ENCODE measurements at places on chromosomes 7 and 10. TPM values are rescaled to one million over a fixed set of nuclear protein-coding genes. Genes with fewer than 3 reads are reported as not detected.

DNA sequence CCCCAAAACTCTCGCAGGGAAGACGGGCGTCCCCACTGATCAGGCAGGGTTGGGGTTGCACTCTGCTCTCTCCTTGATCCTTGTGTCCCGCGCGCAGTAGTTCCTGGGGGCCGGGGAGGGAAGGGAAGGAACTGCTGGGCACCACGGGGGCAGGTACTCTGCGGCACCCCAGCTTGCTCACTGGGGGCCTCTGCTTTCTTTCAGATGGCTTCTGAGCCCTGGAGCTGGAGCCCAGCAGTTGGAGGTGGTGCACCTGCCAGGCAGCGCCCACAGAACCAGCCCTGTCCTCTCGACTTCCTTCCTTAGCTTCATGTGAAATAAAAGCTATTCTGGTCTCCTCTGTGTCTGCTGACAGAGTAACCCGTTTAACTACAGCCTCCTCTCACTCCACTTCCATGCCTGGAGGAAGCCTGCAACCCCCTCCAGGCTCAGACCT is 12.2 kb downstream of the PLAC9 start:
- DNase-seq = no peak
- H3K27me3 ChIP-seq = no peaks in the 10 kb centered on the region
- peaks cover 10% of the 10 kb centered on the region for H3K36me3 ChIP-seq

DNA sequence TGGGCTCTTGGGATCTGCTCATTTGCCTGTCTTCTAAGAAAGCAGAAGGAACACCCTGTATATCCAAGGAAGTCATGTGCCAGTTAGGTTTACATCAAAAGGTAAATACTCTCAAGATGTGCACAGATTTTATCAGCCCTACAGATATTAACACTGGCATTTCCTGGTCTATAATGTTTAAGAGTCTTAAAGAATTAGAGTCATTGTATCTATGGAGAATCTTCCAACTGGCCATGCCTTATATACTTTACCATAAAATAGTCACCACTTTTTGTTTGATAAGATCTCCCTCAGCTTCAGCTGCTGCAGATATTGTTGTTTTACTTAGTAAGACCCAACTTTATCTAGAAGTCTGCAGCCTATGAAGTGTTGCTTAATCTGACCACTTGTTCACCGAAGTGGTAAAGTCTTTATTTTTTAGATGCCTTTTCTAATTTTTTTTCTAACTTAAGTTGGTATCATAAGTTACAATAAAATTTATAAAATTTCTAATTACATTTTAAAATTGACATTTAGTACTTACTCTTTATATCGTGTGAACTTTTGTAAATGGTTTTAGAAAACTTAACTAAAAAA is 58.5 kb downstream of the CPED1 start:
- no peak overlapping the region for H3K4me3 ChIP-seq
- DNase-seq = no peak
- H3K27me3 ChIP-seq = no peaks in the 10 kb centered on the region
- H3K4me1 ChIP-seq = no peaks in the 10 kb centered on the region

GRCh38 chr10:126127481-126128029 is 231.2 kb downstream of the FANK1 start:
- no peak overlapping the region for H3K27ac ChIP-seq
- no peaks in the 10 kb centered on the region for H3K4me1 ChIP-seq
- H3K27me3 ChIP-seq = no peaks in the 10 kb centered on the region
- no peak for DNase-seq
- H3K4me3 ChIP-seq = no peak overlapping the region

The EPHA1 gene
- total RNA-seq = 39.3 TPM

GRCh38 chr10:124074501-124075109 is 18.8 kb downstream of the CHST15 start:
- no peak overlapping the region for H3K27ac ChIP-seq
- no peaks in the 10 kb centered on the region for H3K4me1 ChIP-seq
- H3K27me3 ChIP-seq = no peaks in the 10 kb centered on the region
- H3K36me3 ChIP-seq = no peaks in the 10 kb centered on the region
- no peak for DNase-seq
- no peak overlapping the region for H3K4me3 ChIP-seq

All from PC-9 (cell line).